ENCODE measurements at places on chromosomes 12 and 14.

- no peak for DNase-seq
These were observed 30.3 kb downstream of the YEATS4 start for GRCh38 chr12:69389831-69390230.

- DNase-seq = peak; percentile 69
These were observed 1.3 kb upstream of the NCOR2 start for GRCh38 chr12:124568431-124569374.

- DNase-seq = no peak
These were observed 7.3 kb downstream of the PAN2 start for GRCh38 chr12:56326533-56326932.

- DNase-seq = no peak
These were observed 36.8 kb downstream of the CCDC177 start for GRCh38 chr14:69537900-69538299.

- DNase-seq = no peak
These were observed 21.6 kb downstream of the EXOC5 start for GRCh38 chr14:57246933-57247657.

DNA sequence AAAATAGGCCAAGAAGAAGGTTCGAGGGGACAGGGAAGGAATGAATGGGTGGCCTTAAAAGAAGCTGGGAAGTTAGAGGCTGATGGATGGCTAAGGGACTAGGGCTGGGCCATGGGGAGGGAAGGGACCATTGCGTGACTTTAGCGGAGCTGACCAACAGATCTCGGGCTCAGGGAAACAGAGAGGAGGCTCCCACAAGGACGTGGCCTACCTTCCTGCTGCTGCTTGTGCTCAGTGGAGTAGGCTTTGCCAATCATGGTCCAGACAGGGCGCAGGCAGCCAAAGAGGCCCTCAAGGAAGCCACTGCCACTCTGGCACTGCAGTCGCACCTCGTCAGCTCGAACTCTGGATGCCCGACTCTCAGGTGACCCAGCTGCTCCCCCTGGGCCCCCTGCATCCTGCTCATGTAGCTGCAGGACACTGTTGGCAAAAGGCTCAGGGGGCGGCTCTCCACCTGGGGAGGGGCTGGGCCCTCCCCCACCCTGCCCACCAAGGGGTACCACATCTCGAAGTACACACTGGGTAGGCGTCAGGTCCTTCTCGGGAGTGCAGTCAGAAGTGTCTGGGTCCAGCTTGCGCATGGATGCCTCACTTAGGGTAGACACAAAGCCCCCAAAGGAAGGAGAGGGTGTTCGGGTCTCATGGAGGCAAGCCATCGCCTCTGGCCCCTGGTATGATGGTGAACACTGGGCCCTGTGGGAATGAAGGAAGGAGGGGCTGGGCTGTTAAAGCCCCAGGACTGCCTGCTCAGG is 12.3 kb downstream of the MAP3K12 start:
- DNase-seq = no peak

DNA sequence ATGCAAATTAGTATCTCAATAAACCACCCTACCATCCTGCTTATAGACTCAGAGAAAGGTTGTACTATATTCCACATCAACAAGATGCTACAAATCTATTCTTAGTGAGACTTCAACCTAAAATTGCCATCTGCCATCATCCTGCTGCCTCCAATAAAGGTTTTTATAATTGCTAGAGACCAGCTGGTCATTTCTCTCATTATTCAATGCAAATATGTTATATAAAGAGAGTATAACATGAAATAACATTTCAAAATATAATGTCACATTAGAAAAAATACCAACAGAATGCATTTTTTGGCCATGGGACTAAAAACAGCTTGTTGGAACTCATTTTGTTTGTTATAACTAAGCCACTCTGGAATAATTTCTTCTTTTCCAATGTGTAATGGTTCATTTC is 247.3 kb downstream of the LRIG3 start:
- no peak for DNase-seq

DNA sequence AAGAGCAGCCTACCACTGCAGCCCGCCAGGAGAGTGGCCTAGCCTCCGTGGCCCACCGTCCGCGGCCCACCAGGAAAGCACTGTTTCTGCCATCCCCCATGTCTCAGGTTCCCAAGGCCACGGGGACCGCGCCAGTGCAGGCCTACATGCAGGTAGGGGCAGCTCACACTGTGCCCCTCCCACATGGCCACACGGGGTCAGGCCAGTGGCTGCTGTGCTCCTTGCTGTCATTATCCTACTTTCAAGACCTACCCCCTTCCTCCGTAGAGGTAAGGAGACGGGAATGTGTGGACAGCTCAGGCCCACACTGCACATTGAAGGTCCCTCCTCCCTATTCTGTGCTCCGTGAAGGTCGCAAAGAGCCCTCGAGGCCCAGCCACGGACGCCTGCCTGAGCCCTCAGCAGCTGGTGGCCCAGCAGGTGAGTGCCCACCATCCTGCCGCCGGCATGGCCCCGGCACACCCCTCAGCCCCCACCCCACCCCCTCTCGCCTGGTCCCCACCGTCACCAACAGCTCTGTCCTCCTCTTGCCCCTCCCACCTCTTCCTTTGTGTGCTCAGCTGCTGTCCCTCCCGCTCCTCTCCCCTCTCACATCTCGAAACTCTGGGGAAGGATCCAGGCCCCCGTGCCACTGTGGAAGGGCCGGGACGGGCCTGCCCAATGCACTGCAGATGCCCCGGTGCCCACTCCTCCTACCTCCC is 10.0 kb downstream of the DDX51 start:
- no peak for DNase-seq

DNA sequence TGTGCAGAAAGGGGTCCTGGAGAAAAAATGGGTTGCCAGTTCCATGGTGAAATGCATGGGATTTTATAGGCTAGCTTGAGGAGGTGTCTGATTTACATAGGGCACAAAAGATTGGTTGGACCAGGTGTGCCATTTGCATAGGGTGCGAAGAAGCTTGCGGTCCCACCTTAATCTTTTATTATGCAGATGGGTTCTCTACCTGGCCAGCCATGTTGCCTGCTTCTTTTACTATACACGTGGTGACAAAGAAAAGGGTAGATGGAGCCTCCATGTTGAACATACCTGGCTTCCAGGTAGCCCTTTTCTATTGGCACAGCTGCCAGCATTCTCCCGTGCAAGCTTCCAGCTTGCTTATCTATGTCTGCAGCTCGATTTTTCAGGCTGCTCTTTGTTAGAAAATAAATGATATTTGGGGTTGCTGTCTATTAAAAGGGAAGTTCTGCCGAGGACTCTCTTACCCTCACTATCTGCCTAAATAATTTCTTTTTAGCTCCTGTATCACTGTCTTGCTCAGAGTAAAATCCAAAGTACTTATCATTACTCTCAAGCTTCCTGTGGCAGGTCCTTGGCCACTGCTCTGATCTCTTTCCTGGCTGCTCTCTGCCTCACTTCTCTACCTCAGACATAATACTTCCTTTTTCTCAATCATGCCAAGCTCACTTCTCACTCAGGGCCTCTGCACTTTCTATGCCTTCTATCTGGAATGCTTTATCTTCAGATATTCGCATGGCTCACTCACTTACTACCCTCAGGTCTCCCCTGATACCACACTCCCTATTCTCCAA is 216.0 kb upstream of the DAAM1 start:
- no peak for DNase-seq

GRCh38 chr12:38823738-38824137 is 81.7 kb downstream of the CPNE8 start:
- DNase-seq = no peak
